ENCODE measurements at places on chromosomes 12 and 14.
A peak's percentile ranks its signal among the peaks of the same experiment; 100 is the strongest.

- no peak for DNase-seq
These were observed 737.1 kb upstream of the FLRT2 start for GRCh38 chr14:84792722-84793410.

- DNase-seq = no peak
These were observed 3.5 kb upstream of the PTPN6 start for GRCh38 chr12:6947615-6948014.

GRCh38 chr12:115403253-115403652, 719.3 kb upstream of the TBX3 start:
- DNase-seq = no peak

DNA sequence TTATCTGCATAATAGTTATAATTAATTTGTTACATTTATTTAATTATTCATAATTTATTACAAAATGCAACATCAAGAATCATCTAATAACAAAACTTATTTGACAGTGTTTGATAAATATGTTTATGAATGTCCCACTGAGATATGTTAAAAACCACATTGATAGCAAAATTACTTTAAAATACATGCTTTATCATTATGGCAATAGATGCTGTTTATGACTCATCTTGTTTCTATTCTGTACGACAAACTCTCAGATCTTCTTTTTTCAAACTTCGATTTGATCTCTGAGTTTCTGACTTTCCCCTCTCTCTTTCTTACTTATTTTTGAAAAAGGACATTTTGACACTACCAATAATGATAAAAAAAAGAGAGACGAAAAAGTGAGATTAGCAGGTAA, 56.8 kb upstream of the LRRK2 start:
- DNase-seq = no peak

DNA sequence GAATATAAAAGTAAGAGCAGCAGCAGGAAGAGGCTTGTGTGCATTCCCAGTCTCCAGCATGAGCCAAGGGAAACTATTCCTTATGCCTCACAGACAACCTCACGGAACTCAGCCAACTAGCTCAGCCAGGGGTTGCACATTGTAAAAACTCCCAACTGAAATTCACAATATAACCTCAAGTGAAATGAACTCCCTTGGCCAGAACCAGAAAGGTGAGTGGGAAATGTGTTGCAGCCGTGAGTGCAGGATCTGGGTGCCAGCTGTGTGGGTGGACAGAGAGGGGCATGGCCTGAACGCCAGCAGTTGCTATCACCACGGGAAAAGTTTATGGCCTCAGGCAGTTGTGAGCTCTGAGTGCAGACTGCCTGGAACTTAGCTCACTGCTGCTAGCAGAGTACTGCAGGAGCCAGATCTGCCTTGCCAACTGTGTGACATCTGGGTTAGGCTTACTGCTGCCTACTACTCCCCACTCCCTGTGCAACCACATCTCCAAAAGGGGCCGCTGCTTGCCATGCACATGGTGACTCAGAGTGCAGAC, 2.3 kb upstream of the CLEC1A start:
- DNase-seq = peak; percentile 79

- DNase-seq = no peak
These were observed 13.1 kb upstream of the CHD4 start for GRCh38 chr12:6620137-6620884.

- DNase-seq = no peak
These were observed 25.5 kb downstream of the PDZRN4 start for GRCh38 chr12:41213648-41214047.

- peak; percentile 29 for DNase-seq
These were observed 380.1 kb upstream of the KITLG start for GRCh38 chr12:88960213-88960878.

- DNase-seq = no peak
These were observed 74.7 kb downstream of the APAF1 start for GRCh38 chr12:98719515-98720504.

DNA sequence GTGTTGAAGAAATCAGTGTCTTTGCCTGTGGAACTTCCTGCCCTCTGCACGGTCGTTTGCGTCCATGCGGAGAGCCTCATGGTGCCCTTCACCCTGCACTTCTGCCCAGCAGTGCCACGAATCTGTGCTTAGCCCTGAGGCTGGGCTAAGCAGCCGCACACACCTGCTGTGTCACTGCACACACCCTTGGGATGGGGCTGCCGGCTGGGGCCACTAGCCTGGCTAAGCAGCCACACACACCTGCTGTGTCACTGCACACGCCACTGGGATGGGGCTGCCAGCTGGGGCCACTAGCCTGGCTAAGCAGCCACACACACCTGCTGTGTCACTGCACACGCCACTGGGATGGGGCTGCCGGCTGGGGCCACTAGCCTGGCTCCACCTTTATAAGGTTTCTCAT, 188.5 kb downstream of the KIF26A start:
- no peak for DNase-seq

GRCh38 chr12:122021193-122021821, 377 bp upstream of the BCL7A start:
- DNase-seq = peak; percentile 45

Measured in EL (cell line).